ENCODE measurements at places on chromosomes 6 and 20.

- DNase-seq: no peak
These were observed 598 bp downstream of the FABP7 start for GRCh38 chr6:122780114-122780513.

- DNase-seq: no peak
These were observed 81.2 kb upstream of the SASH1 start for GRCh38 chr6:148261470-148261869.

DNA sequence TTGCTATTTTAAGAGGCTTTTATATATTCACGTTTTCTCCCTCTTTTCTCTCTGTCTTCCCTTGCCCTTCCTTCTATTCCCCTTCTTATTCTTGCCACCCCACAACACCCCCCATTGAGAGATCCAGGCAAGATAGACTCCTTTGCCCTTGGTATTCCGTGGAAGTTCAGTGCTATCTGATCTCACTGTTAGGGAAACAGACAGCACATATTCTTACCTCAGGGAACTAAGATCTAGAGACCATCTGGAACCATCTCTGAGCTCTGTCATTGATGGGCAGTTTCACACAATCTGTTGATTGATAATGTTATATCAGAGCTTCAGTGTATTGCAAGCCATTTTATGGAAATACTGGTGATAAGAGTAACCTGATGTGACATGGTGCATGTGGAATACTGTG, 228.8 kb downstream of the ARID1B start:
- no peak for DNase-seq

DNA sequence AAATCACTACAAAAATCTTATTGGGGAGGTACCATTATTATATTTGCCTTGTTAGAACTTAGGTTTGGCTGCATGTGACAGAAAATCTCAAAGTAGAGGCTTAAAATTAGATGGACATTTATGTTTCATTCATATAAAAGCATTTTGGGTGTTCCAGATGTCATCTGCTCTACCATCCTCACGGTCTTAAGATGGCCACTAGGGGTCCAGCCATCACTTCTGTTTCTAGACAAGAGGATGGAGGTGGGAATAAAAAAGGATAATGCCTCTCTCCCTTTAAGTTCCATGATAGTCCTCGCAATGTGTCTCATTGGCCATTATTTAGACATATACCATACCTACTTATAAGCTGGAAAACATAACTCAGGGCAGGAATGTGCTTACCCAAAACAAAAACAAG, 929.5 kb downstream of the KIF16B start:
- no peak for DNase-seq

- DNase-seq: peak; percentile 90
These were observed 17.9 kb upstream of the EXOC2 start for GRCh38 chr6:710601-711571.

- DNase-seq: no peak
These were observed 46.8 kb upstream of the PXDC1 start for GRCh38 chr6:3798055-3798919.

DNA sequence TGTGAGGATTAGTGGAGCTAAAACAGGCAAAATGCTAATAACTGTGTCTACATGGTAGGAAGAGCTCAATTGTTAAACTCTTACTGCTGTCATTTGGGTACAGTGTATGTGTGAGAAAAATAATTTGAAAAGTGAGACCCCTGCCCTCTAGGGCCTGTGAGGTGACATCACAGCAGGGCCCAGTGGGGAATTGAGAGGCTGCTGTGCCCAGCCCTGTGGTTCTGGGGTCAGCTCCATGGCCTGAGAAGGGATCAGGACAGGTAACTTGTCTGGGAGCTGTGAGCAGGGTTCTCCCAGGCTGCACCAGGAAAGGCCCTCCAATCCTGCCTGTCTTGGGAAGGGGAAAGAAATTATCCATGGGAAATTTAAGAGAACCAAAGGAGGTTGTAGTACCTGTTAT, 1.3 kb downstream of the SIRPB1 start:
- no peak for DNase-seq

- no peak for DNase-seq
These were observed 662.8 kb downstream of the TBC1D32 start for GRCh38 chr6:120671519-120671918.

- DNase-seq: no peak
These were observed 150.6 kb upstream of the AGPAT4 start for GRCh38 chr6:161424421-161424820.

DNA sequence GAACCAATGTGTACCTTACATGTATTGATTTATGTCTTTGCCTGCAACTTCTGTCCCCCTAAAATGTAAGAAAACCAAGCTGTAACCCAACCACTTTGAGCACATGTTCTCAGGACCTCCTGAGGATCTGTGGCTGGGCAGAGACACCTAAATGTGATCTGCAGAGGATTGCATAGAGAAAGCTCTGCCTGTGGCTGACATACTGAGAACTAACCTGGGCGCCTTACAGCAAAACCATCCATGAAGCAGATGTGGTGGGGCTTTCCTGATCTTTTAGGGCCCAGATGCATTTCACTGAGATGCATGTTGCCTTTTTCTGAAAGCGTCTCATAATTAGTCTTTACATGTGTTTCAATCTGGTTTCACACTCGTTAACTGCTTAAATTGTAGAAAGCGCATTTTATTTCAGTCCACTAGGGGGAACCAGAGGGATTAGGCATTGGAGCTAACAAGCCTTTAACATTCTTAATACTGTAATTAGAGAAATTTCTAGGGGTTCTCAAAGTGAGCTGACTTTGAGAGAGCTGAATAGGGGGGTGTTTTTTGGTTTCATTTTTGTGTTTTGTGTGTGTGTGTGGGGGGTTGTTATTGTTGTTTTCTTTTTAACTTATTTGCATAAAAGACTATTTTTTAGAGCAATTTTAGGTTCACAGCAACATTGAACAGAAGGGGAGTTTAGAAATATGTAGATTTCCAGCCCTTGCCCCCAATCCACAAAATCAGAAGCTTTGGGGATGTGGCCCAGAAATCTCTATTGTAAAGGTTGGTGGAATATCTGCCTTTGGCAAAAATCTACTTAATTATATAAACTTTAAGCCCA, 50.9 kb upstream of the FAM184A start:
- no peak for DNase-seq

DNA sequence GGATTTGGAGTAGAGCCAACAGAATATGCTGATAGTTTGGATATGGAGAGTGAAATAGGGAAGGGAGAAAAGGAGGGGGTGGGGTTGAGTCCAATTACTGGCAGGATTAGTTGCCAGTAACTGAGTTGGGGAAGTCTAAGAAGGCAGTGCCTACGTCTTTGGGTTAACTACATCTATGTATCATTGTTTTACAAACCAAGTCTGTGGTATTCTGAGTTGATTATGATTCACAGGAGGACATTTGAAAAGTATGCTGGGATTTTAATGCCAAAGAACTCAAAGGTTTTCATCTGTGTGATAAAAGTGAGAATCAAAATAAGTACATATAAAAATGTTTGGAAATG, 14.7 kb downstream of the DSE start:
- DNase-seq: no peak

- no peak for DNase-seq
These were observed at the start of gene KIAA0408 for GRCh38 chr6:127459231-127459641. Gene KIAA0408 (minus strand): TSS chr6:127459389. CDS start chr6:127453981, 5,408 bp downstream.

GRCh38 chr6:80638213-80639055, 532.0 kb downstream of the BCKDHB start:
- DNase-seq: peak; percentile 36

DNA sequence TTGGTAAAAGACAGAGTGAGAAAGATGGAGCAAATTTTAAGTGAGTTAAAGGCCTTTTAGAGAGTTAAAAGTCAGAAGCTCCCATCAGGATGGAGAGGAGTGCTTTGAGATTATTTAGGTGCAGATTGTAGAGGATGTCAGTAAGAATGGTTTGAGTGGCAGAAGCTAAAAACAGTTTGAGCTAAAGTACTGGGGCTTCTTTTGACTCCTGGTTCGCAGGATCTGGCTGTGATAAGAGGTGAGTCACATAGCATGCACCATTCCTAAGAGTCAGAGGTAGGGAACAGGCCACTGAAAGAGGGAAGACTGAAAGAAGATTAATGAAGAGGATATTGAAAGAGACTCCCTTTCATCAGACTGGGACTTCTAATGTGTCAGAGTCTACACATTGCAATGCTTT, 1047.9 kb upstream of the MAP3K7 start:
- no peak for DNase-seq

- no peak for DNase-seq
These were observed 18.4 kb upstream of the TNFAIP3 start for GRCh38 chr6:137848672-137849071.

DNA sequence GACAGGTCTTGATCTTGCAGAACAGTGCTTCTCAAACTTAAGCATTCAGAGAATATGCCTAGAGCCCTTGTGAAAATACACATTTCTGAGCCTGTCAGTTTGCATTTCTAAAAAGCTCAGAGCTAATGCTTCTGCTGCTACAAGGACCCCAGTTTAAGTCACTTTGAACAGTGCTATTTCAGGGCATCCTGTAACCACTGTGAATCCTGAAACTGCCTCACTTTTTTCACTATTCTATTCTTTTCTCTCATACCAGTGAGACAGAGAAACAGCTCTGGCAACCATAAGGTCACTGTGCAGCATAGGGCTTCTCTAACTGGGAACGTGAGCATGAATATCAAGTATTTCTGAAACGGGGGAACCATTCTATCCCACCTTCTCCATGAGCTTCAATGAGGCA, 51.2 kb downstream of the LGSN start:
- DNase-seq: no peak
